ENCODE measurements at places on chromosomes 7 and 10.

- no peak for DNase-seq
Measured at GRCh38 chr10:24551161-24551560, 172.5 kb downstream of the ARHGAP21 start.

DNA sequence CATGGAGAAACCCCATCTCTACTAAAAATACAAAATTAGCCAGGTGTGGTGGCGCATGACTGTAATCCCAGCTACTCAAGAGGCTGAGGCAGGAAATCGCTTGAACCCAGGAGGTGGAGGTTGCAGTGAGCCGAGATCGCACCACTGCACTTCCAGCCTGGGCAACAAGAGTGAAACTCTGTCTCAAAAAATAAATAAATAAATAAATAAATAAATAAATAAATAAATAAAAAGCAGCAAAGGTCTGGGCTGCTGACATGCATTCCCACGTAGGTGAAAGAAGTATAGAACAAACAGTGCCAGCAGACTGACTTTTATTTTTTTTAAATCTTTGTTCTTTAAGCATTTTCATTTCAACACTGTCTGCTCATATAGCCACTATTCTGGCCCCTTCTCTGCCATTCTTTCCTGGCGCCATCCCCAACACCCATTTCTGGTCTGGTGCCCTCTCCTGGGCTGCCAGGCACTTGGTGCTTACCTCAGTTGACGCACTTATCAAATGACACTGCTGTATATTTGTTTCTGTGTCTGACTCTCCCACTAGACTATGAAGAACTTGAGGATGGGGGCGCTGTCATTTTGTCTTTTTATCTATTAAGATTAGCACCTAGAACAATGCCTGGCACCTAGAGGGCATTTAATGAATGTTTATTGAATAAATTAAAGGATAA lies 15.6 kb downstream of the FAM107B start:
- no peak for DNase-seq

DNA sequence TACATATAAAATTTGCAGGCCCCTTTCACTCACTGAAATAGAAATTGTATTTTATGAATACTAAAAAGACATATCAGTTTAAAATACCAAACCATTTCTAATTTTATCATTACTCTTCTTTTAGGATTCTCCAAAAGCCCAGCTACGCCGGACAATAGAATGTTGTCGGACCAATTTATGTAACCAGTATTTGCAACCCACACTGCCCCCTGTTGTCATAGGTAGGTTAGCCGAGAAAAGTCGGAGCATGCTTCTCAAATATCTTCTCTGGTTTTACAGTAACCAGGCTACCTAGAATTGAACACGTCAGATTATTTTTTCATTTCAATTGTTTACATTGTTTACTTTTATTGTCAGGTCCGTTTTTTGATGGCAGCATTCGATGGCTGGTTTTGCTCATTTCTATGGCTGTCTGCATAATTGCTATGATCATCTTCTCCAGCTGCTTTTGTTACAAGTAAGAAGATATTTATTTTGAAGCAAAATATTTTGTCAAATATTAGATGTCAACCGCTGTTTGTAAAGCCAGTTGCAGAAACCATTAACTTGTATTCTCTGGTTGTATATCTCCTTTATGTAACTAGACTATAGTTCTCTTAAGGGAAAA lies 57.6 kb downstream of the MMRN2 start:
- no peak for DNase-seq

GRCh38 chr10:69239816-69240434 lies 19.8 kb downstream of the HKDC1 start:
- no peak for DNase-seq

- DNase-seq, result no peak
Measured at GRCh38 chr10:79342295-79342761, 4.9 kb upstream of the PPIF start.

DNA sequence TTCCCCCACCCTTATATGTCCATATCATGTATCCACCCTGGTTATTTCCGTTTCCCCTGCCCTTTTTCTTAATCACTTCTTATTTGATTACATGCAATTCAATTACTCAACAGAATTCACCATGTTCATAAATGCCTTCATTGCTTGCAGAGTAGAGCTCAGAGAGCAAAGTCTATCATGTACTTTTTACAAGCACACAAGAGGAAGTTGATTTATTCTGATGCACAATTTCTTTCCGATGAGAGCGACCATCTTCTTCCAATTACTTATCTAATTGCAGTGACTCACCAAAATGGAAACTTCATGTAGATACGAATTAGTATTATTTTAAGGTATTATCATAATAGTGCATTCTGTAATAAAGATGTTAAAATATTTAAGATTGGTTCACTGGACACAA lies 430.5 kb upstream of the KLF6 start:
- DNase-seq, result no peak

GRCh38 chr10:49040601-49041000 lies 74.7 kb downstream of the VSTM4 start:
- DNase-seq, result no peak

DNA sequence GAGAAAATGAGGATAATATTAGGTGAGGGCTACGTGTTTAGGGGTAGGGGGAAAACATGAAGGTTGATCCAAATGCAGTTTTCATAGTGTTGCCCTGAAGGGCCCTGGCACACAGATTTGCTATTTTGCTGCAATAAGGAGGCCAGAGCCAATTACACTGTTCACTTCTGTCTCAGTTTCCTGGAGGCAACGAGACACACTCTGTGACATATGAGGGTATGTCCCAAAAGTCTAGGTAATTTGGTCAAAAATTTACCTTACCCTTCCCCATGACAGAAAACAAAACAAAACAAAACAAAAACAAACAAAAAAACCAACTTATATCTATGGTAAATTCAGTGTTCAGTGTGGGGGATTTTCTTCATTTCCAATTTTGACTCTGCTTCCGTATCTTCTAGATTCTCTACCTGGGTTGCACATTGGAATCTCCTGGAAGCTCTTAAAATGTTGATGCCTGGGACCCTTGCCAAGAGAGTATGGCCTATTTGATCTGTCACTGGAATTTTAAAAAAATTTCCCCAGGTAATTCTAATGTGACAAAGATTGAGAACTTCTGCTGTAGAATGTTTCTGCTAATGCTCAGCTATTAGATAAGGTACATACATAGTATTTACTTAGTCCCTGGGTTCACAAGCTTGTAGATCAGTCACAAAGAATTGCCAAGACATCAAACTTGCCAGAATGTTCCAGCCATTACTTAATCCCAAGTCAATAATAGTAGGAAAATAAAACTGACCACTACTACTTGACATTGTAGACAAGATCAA lies 139.5 kb downstream of the SEMA3E start:
- DNase-seq, result no peak

All from natural killer cell treated with Interleukin-12 subunit alpha and Interleukin-12 subunit beta and Interleukin-15 and Interleukin-18, amount 100 ng/mL, for 72 hours (primary cell).